ENCODE measurements at places on chromosomes 6 and 20.

- no peak for DNase-seq
Observed at GRCh38 chr20:24698189-24698588, 228.8 kb downstream of the SYNDIG1 start.

DNA sequence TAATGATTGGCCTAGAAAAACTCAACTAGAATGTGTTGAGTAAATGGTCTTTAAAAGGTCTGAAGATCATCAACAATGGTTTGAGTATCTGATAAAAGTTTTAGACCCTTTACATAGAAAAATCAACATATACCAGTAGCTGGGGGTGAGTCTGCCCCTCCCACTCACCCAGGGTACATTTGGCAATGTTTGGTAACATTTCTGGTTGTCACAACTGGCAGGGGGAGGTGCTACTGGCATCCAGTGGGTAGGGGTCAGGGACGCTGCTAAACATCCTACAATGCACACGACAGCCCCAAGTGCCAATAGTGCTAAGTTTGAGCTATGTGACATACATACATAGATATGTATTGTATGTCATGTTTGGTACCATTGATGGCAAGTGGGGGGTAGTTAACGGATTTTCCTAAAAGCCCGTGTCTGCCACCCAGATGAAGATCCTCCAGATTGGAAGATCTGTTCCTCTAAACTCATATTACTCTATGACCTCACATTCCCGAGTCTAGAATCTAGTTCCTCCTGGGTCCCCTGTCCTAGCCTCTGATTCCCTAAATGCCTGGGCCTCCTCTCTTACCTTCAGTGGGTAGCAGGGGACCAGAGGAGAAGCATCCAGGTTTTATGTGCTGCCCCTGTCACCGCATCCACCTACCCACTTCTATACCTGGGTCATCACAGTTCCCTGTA is 2.5 kb upstream of the MMP9 start:
- DNase-seq, result no peak

DNA sequence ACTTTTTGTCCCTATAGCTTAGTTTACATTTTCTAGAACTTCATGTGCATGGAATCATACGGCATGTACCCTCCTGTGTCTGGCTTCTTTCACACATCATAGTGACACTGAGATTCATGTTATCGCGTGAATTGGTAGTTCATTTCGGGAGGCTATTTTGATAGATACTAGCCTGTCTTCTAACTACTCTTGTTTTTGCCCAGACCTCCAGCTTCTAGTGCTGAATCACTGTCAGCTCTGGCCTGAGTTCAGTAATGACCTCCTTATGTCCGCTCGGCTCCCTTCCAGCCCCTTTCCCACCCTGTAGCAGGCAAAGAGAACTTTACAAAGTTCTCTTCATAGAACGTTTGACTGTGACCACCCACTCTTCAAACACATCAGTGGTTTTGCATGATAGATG is 14.1 kb downstream of the MYBL2 start:
- no peak for DNase-seq

GRCh38 chr6:121858310-121858709 is 422.9 kb downstream of the GJA1 start:
- DNase-seq, result no peak

DNA sequence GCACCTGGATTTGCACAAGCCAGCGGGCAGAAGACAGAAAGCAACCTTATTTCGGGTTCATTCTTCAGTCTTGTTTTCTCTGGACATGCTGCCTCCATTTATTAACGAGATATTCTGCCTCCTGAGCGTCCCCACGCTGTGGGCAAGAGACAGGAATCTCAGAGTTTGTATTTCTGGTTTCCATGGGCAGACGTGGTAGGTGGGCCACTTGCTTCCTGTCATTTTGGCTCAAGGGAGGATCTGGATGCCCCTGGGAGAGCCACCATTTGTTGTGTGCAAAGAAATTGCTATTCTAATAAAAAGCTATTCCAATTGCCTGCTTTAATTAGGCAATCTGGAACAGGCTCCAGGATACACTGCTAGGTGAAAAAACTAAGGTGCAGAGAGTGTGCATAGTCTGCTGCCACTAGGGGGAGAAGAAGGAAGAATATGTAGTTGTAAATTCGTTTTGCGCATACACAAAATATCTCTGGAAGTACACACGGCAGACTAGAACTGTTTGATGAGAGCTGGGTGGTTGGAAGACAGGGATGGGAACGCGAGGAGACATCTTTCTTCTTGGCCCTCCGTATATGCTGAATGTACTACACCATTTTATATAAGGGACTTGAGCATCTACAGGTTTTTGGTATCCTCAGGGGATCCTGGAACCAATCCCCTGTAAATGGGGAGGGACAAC is 30.1 kb upstream of the SLC16A10 start:
- peak; percentile 37 for DNase-seq

GRCh38 chr6:37125774-37126492 is 44.0 kb upstream of the PIM1 start:
- peak; percentile 41 for DNase-seq

GRCh38 chr20:57805747-57806146 is 95.9 kb upstream of the PMEPA1 start:
- DNase-seq, result no peak

GRCh38 chr6:32815115-32815514 is 1.7 kb downstream of the HLA-DOB start:
- DNase-seq, result peak; percentile 22

DNA sequence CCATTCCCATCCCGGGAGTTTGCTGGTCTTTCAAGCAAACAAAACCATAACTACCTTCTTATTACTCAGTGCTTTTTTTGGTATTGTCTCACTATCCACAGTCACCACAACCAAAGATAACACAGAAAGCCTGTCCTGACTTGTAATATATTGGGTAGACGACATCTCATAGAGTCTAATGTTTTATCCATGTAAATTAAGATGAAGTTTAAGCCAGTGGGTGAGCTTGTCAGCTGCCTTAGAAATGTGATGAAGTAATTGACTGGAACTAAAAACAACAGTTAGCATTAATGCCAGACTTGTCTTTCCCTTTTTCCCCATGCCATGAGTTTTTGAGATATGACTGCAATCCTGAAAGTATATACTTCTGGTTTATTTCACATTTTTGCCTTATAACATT is 282.7 kb upstream of the PRDM1 start:
- DNase-seq, result peak; percentile 87

- DNase-seq, result peak; percentile 92
Observed at GRCh38 chr20:44642203-44643153, 9.0 kb downstream of the ADA start.

DNA sequence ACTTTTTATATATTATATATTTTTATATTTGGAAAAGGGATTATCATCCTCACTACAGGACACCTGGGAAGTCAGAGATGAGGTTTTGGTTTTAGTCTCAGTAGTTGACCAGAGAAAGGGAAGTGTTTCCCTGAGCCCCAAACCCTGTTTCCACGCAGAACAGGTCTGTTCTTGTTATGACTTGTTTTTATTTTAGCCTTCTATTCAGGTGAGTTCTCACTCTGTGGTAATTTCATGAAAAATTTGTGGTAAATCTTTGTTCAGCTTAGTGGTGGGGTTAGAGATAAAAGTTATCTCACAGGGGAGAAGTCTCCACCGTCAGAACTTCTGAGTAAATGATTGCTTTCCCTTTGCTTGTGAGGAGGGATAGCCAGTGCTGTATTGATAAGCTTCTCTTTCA is 224.9 kb downstream of the FARS2 start:
- no peak for DNase-seq

- DNase-seq, result peak; percentile 82
Observed at GRCh38 chr6:15429141-15430110, 183.6 kb downstream of the JARID2 start.

DNA sequence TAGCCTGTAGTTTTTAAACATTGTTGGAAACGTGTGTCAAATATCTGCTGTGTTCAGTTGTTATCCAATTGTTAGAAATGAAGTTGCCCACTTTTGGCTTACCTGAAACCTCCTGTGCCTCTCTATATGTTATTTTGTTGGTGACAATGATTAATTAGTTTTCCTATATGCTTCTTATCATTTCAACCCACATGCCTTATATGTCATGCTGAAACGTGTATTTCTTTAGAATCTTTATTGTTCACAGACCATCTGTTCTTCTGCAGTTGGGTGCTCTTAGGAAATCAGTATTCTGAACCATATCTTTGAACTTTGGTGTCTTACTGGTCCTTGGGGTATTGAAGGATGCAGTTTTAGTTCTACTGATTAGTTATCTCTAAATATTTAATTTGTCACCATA is 91.2 kb upstream of the SCGN start:
- no peak for DNase-seq

GRCh38 chr6:155040154-155040553 is 45.0 kb downstream of the TIAM2 start:
- no peak for DNase-seq

DNA sequence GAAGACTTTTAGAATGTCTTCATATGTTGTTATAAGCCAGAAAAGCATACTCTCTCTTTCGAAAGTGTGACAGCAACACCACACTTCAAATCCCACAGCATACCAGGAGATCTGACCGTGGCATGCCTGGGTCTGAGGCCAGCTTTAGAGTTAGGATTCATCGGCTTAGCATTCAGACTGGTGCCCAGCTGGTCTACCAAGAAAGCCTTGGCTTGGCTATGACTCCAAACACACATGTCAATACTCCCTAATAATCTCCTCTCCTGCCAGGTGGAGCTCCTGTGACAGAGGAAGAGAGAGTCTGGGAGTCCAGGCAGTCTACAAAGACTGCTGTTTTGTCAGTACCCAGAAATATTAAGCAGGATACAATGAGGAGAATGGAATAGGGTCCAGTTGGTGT is 77.1 kb upstream of the MAN1A1 start:
- peak; percentile 5 for DNase-seq

DNA sequence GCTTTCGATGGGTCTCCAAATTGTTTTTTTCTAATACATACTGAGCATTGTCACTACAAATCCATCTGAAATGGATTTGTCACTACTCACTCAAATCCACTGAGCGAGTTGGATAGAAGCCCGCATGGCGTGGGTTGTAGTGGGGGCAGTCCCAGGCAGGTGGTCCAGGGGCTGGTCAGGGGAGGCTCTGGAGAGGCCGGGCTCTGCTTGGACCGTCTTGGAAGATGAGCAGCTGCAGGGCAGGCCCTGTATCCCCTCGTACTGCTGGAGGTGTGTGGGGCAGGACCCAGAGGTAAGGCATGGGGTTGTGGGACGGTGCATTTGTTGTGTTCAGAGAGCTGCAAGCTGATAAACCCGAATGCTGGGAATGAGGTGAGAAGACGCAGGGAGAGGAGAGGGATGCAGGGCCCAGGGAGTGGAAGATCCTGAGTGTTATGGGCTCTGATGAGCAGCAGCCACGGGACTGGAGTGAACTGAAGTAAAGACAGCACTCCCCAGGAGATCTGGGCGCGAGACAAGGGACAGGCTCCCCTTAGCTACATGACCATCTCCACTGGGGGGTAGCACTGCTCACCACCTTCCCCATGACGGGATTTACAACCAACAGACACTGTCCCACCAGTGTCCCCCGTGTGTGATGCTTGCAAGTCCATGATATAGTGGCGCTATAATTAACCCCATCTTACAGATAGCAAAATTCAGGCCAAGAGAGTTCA is 45.9 kb downstream of the PSMG4 start:
- no peak for DNase-seq

- no peak for DNase-seq
Observed at GRCh38 chr6:48859562-48860123, 603.4 kb downstream of the MMUT start.

DNA sequence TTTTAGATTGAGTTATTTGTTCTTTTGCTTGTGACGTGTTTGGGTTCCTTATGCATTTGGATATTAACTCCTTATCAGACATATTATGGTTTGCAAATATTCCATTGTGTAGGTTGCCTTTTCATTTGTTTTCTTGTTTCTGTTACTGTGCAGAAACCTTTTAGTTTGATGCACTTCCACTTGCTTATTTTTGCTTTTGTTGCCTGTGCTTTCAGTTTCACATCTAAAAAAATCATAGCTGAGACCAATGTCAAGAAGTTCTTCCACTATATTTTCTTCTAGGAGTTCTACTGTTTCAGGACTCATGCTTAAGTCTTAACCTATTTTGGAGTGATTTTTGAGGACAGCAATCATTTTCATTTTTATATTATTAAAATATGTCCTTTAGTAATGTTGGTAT is 113.5 kb downstream of the EPM2A start:
- DNase-seq, result no peak

DNA sequence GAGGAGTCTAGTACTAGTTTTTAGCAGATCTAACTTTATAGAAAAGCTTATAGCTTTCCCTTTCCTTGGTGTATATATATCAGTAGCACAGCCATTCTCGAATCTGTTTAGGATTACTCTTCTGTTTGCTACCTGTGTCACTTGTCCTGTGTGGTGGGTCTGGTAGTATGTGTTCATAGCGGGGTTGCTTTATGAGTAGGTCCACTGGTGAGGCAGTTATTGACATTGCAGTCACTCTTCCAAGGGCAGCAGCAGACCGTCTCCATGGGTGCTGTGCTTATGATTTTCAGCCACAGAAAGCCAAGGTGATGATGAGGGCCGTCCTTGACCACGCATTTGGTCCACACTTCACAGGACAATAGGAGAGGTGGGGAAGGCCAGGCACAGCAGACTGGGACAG is 171.5 kb downstream of the CDKAL1 start:
- DNase-seq, result no peak

DNA sequence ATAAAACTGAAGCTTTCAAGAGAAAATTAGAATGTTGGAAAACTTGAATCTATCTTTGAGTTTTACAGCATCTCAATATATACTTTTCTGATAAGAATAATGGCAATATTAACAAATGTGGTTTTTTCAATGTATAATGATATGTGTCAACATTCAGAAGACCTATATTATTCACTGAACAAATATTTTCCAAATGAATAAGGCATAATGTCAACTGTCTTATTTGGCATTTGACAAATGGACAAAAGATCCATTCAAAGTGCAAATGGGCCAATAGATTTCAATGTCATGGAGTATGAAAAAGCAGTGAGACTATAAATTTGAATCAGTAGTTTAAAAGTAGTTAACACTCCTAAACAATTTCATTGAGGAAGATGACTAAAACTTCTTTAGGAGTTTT is 20.9 kb downstream of the LMBRD1 start:
- DNase-seq, result no peak

- DNase-seq, result peak; percentile 73
Observed at GRCh38 chr20:48523191-48523995, 304.4 kb downstream of the PREX1 start.

DNA sequence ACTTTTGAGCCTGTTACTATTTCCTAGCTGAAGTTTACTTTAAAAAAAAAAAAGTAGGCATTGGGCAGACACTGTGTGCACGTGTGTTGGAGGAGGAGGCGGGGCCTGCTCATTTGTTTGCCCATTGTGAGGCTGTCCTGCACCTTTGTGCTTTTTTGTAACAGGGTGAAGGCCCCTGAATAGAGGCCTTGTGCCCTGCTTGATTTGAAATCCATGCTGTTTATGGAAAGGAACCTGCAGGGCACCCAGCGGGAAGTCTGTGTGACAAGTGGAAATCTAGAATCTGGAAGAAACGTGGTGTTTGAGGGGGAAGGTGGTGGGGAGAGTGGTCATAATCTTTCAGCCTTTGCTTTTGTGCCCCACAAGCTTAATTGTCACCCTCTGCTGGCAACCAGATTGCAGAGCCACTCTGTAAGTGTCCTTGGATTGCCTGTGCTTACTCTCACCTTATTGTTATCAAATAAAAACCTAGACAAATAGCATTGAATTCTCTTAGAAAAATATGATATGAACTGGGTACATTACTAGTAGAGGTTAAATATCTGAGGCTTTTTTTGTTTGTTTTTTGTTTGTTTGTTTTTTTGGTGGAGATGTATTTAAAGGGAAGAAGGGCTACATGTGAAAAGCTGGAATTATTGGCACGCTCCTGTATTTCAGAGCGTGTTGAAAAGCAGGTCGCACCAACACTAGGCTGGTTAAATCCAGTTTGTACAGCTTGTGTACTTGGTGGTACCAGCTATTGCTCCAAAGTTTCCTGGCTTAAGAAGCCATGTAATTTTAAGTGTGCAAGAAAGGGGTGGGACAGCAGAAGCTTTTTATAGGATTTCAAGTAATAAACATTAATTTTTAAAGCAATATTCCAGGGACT is 156.3 kb downstream of the ARID1B start:
- DNase-seq, result no peak
